ENCODE measurements at places on chromosomes 5 and 9.

DNA sequence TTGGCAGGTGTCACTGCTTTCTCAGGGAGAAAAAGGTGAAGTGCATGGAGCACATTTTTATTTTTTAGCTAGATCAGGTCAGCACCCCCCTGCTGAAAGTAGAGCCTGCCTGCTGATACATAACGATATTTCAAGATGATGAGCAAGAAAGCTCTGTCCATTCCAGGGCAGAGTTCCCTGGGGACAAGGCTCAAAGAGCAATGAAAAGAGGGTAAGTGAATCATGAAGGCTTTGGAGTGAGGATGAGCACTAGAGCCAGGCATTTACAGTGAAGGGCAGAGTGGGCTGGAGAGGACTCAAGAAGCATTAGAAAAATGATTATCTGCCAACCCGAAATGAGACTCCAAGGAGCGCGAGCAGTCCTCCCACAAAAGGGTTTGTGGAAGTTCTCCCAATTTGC, 345.7 kb downstream of the TLE4 start:
- no peak for DNase-seq

DNA sequence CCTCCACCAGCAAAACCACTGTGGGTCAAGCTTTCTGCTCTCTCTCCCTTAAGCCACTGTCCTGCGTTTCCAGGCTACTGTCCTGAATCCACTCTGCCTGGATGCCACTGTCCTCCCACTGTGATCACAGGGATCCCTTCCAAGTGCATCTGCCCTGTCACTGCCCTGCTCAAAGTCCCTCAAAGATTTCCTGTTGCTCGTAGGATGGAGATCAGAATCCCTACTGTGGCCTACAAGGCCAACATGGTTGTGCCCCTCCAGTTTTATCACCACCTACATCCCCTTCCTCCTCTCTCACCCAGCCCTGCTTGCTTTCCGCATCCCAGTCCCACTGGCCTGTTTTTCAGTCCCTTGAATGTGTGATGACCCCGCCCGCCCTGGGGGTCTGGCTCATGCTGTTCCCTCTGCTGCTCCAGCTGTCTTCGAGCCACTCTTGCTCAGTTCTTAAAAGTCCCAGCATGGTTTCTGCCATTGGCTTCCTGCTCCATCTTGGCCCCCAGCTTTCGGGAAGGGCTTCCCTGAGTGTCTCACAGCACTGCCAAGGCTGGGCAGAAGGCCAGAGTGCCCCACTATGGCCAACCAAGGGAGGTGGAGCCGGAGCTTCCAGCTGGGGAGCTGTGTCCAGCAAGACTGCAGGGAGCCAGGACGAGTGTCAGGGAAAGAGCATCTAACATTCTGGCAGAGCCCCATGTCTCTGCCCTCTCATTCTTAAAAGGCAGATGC, 12.9 kb upstream of the FRRS1L start:
- no peak for DNase-seq

GRCh38 chr9:114249424-114250234, 73.3 kb upstream of the ORM1 start:
- DNase-seq, result no peak

DNA sequence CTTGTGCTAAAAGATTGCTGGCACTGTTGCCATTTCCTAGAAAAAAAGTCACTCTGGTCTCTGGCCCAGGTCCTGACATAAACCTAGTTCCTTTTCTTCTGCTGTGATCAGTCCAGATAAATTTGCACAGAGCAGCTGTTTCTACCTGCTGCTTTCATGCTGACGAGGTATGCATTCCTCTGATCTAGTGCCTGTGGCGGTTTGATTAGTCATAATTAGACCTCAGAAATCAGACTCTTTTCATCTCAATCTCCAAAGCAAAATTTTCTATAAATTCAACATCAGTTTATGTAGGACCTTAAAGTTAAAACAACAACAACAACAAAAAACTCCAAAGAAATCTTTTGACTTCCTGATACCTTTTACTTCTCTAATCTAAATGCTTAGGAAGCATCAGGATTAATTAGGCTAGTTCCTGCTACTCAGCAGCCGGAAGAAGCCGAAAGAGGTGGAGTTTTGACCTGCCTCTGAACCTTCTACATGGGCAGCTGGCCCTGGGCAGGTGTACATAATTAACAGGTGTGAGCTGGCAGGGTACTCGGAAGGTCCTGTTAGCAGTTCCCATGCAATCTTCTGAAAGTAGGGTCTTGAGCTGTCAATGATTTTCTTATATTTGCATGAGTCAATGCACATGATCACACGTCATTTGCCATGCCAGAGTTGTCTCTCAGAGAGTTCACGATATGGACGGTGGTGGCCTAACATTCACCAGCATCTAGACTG, 83.3 kb upstream of the CCDC112 start:
- DNase-seq, result no peak

DNA sequence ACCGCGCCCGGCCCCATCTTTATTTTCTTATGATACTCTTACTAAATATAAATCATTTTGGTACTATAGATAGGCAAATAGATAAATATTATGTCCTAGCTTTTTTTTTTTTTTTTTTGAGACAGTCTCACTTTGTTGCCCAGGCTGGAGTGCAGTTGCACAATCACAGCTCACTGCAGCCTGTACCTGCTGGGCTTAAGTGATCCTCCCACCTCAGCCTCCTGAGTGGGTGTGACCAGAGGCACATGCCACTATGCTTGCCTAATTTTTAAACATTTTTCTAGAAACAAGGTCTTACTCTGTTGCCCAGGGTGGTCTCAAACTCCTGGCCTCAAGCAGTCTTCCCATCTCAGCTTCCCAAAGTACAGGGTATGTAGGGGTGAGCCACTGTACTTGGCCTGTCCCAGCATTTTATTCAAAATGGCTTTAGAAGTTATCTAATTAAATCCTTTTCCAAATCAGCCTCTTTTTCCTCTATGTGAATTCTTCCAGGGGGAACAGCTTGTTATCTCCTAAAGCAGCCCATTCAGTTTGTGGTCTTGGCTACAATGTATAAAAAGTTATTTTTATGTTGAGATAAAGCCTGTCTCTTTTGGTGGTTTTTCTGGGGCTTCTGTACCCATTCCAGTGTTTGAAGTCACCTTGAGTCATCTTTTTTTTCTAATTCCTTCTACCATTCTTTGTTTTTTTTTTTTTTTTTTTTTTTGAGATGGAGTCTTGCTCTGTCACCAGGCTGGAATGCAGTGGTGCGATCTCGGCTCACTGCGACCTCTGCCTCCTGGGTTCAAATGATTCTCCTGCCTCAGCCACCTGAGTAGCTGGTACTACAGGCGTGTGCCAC, 12.1 kb downstream of the MELK start:
- DNase-seq, result no peak

GRCh38 chr9:71326360-71326759, 204.9 kb upstream of the TRPM3 start:
- no peak for DNase-seq

DNA sequence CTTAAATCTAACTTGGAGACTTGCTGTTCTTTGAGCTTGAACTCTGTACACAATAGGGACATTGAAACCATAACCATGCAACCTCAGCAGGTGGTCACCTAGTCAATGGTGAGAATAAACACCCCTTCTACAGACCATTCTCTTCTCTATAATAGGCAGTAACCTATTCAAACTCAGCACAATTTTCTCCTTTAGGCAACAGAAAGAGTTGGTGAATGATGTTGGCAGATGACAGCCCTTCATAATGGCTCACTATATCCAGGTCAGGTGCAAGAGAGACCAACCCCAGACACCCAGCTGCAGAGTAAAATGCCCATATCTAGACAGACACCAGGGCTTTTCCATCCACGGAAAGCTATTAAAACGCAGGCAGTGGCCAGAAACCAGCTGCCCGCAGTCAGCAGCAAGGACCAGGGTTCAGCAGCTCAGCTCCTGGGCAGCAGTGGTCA, 106.7 kb downstream of the SERINC5 start:
- no peak for DNase-seq

DNA sequence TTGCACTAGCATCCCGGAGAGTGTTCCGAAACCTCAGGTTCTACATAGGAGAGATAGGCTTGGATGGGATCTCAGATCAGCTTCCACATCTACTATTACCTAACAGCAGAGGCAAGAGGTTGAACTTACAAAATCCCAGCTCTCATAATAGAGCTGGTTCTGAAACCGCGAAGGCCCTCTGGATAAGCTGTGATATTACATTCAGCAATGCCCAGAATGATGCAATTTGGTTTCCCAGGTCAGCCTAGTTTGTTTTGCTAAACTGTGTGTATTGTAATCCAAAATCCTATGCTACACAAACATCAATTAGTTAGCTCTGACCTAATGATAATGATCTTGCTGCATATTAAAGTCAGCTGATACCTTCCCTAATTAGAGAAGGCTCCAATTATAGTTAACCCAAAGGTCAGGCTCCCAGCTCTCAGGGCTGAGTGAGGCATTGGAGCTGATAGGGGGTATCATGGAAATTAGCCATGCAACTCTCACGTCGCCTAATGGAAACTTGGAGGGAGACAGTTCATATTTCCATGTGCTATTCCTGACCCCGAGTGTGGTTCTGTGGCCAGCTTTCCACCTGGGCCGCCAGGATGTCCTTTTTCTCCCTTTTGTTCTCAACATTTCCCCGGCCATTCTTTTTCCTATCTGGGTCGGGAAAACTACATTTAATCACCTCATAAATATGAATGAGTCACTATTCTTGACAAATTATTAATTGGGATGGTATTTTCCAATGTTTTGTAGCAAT, 278.4 kb upstream of the IRX1 start:
- DNase-seq, result no peak

GRCh38 chr5:73748510-73749400, 122.8 kb downstream of the ARHGEF28 start:
- DNase-seq, result no peak

- no peak for DNase-seq
Observed at GRCh38 chr5:130198927-130199326, 294.7 kb downstream of the CHSY3 start.

- DNase-seq, result no peak
Observed at GRCh38 chr5:10725636-10726035, 35.4 kb downstream of the DAP start.

- no peak for DNase-seq
Observed at GRCh38 chr9:105114964-105115728, 129.3 kb upstream of the SLC44A1 start.

DNA sequence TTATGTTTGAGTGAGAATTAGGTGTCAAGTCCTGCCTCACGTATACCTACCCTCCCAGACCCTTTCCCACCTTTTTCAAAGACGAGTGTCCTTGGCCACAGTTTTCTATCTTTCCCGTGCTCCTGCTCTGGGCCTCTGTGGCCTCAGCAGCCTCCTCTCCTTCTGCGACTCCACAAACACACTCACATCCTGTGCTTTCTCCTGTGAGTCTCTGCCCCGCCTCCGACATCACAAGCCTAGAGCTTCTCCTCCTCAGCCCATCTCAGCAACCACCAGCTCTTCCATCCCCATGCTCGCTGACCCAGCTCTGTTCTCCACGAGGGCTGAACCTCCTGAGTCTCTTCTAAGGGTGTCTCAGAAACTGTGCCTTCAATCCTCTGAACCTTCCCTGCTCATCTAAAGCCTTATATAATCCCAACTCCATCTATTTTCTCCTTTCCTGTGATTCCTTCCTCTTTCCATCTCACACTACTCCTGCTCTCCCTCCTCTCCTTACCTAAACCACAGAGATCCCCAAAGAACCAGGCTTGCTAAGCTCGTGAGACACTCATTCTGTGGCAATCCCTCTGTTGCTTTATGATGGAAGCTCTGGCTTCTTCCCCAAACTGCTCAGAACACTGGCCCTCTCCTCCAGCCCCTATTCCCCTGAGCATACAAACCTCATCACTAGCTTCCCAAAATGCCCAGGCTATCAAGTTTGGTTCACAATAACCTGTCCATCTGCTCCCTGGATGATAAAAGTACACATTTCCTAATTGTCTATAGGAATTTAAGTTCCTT, 55.2 kb downstream of the RASEF start:
- DNase-seq, result no peak

DNA sequence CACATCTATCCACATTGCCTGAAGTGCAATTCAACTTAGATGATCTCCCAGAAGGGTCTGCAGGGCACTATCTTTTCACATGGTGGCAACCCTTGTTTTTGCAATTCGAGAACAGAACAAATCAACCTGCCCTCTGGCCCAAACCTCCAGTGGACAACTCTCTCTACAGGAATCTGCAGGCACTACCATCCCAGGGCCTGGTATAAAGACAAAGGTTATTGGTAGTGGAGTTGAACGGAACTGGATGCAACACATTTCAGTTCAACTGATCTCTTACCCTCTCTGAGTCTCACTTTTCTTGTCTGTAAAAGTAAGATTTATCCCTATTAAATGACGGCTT, 153.2 kb upstream of the EGFLAM start:
- DNase-seq, result no peak

GRCh38 chr5:67425514-67425913, 228.9 kb upstream of the CD180 start:
- no peak for DNase-seq

GRCh38 chr5:131536211-131536826, 98.7 kb downstream of the RAPGEF6 start:
- DNase-seq, result no peak

DNA sequence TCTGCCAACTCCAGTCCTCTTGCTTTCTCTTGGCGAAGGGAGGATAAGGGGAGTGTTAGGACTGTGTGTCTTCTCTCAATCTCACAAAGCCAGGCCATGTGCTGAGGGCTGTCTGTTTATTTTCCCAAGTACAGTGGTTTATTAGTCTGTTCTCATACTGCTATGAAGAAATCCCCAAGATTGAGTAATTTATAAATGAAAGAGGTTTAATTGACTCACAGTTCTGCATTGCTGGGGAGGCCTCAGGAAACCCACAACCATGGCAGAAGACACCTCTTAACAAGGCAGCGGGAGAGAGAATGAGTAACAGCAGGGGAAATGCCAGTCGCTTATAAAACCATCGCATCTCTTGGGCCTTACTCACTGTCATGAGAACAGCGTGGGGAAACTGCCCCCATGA, 36.2 kb upstream of the CKS2 start:
- no peak for DNase-seq

All from stimulated activated CD4-positive, alpha-beta T cell treated with anti-CD3 and anti-CD28 coated beads, Interleukin-1b, Interleukin-23, amount 100 ng/mL, for 1 hour (primary cell).